ENCODE measurements at places on chromosomes 5 and 9. TPM values are rescaled to one million over a fixed set of nuclear protein-coding genes. Genes with fewer than 3 reads are reported as not detected.

DNA sequence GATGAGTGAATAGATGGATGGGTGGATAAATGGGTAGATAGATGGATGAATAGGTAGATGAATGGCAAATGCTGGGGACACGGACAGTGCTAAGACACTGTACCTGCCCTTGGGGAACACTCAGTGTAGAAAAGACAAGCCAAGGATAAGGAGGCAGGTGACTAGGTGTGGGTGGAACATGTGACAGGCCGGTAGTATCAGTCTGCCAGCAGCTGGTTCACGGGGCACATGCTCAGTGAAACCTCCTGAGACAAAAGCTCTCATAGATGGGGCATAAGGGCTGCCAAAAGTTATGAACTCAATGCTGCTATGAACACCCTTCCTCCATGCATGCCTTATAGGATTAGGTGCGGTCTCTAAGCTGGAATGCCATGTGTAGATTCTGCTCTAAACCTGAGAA lies 71.0 kb downstream of the C5orf15 start:
- no peak for DNase-seq

The TNFSF15 gene
- not detected for total RNA-seq

The WNT8A gene
- total RNA-seq = not detected

The KIAA0825 gene
- 6.6 TPM for total RNA-seq

- no peak for DNase-seq
Observed at GRCh38 chr5:39107350-39107749, 33.2 kb upstream of the RICTOR start.

DNA sequence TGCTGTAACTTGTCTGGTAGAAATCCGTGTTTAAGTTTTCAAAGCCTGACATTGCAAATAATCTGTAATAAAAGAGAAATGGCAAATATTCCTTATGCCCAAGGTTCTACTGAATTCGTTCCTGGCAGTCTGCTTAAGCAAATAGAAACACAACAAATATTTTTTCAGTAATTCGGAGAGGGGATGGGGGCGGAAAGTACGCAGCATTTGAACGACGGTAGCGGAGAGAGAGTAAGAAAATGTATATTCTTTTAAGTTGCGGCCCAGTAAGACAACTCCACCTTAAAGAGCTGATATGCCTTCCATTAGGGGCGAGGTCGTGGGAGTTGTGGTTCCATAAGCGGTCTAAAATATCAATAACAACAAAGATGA lies 569 bp downstream of the YIPF5 start:
- DNase-seq = no peak

The CCNO gene
- 10.5 TPM for total RNA-seq

- no peak for DNase-seq
Observed at GRCh38 chr5:145661737-145662485, 173.2 kb downstream of the PRELID2 start.

The SHISAL2B gene
- 0.99 TPM for total RNA-seq

The SLC6A19 gene
- total RNA-seq = 1.3 TPM

- DNase-seq = no peak
Observed at GRCh38 chr5:136064510-136064909, 35.7 kb downstream of the TGFBI start.

- DNase-seq = no peak
Observed at GRCh38 chr5:113242481-113243348, 192.1 kb downstream of the TSSK1B start.

GRCh38 chr5:66881480-66882161 lies 285.4 kb downstream of the MAST4 start:
- DNase-seq = peak; percentile 63

GRCh38 chr5:114054594-114054993 lies 307.3 kb upstream of the KCNN2 start:
- DNase-seq = no peak

The TRIM7 gene
- total RNA-seq = 11.5 TPM

- no peak for DNase-seq
Observed at GRCh38 chr5:154878642-154879335, 20.4 kb downstream of the CNOT8 start.

The CARTPT gene
- total RNA-seq = not detected

- no peak for DNase-seq
Observed at GRCh38 chr5:98016771-98017170, 756.7 kb upstream of the RGMB start.

DNA sequence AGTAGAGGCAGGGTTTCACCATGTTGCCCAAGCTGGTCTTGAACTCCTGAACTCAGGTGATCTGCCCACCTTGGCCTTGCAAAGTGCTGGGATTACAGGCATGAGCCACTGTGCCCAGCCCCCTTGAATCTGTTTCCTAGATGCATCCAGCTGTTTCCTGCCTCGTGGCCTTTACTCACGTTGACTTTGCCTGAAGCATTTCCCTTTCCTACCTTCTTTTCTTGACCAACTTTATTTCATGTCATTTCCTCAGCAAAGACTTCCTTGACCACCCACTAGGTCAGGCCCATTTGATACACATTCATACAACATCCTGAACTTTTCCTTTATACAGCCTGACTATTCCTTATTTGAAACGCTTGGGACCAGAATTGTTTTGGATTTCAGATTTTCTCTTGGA lies 51.0 kb downstream of the DOCK2 start:
- DNase-seq = no peak

GRCh38 chr5:20605732-20606525 lies 617.9 kb upstream of the CDH18 start:
- DNase-seq = no peak

The ADAMTSL1 gene
- 0.52 TPM for total RNA-seq

The CER1 gene
- 2.0 TPM for total RNA-seq

The PCDHGB4 gene
- 3.6 TPM for total RNA-seq

The NPM1 gene
- 310 TPM for total RNA-seq

- peak; percentile 24 for DNase-seq
Observed at GRCh38 chr5:177429248-177430040, 3.0 kb downstream of the GRK6 start.

GRCh38 chr5:145160679-145161078 lies 674.5 kb downstream of the PRELID2 start:
- DNase-seq = no peak

The DAB2IP gene
- 34.9 TPM for total RNA-seq

DNA sequence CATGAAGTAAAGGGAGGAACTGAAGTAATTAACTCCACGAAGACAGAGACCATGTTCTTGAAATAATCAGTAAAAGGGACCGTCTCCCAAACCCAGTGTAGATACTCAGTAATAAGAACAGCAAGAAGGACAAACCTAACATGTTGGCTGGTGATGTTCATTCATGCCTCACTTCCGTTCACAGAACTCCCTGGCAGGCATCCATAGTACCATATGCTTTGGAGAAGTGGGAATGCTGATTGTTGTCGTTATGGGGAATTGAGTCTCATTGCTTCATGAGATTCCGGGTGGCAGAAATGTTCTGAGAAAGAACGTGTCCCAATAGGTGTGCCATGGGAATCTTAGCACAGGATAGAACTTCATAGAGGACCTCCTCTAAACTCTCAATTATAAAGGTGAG lies 452.3 kb downstream of the ZSWIM6 start:
- no peak for DNase-seq

- no peak for DNase-seq
Observed at GRCh38 chr9:69180200-69180599, 6.1 kb downstream of the TJP2 start.

- peak; percentile 23 for DNase-seq
Observed at GRCh38 chr9:9790216-9790872, 822.5 kb downstream of the PTPRD start.

- DNase-seq = no peak
Observed at GRCh38 chr5:146395193-146395592, 51.9 kb upstream of the TCERG1 start.

DNA sequence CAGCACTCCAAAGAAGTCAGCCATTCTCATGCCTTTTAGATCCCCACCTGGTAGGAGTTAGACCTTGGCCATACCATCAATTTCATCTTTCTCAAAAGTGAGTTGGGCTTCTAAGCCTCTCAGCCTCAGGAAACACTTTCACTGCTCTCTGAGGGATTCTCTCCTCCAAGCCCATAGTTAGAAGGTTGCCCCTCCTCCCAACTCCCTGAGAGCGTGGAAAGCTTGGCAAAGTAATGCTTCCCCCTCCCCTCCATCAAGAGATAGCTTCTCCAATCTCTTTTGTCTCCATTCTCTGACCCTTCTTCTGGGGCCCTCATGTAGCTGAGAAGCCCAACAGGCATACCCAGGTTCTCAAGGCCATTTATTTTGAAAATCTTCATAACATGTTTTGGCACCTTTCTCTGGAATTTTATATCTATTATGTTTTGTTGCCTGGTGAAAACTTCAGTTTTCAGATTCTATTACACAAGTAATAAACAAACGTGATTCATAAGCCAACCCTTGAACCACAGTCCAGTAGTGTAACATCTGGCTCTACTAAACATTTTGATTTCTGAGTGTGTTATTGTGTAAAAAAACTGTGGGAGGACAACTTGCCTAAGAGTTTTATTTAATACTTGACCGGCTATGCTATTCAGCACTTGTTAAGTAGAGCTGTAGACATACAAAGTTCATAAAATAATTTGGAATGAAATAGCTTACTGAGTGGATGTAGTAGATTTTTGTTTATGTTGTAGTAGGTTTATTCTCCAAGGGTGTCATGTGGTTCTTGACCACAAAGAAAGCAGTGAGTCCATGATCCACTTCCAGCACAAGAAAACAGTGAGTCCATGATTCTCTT lies 17.1 kb downstream of the LVRN start:
- DNase-seq = no peak

The SGCD gene
- 0.66 TPM for total RNA-seq

The LCN1 gene
- total RNA-seq = not detected

DNA sequence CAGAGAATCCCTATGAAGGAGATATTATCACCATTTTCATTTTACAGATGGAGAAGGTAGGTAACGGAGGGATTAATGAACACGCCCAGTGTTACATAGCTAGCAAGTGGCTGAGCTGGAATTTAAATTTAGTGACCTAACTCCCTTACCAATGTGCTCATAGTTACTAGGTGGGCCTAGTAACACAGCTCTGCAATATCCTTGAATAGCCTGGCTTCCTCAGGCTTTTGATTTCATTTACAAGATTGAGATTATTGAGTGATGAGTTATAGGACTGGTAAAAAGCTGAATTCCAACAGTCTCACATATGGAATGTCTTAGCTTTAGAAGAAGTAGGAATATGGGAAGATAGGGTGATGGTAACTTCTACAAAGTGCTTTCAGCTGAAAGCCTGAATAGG lies 336.3 kb upstream of the KIF2A start:
- no peak for DNase-seq

GRCh38 chr5:33781286-33781685 lies 110.5 kb downstream of the ADAMTS12 start:
- DNase-seq = no peak

The SUSD1 gene
- total RNA-seq = 7.9 TPM

The UIMC1 gene
- 19.1 TPM for total RNA-seq

The HTR4 gene
- not detected for total RNA-seq

The LEAP2 gene
- 3.4 TPM for total RNA-seq

The ANKHD1 gene
- 114 TPM for total RNA-seq

- DNase-seq = no peak
Observed at GRCh38 chr5:164844348-164844747, 1338.9 kb downstream of the MAT2B start.

DNA sequence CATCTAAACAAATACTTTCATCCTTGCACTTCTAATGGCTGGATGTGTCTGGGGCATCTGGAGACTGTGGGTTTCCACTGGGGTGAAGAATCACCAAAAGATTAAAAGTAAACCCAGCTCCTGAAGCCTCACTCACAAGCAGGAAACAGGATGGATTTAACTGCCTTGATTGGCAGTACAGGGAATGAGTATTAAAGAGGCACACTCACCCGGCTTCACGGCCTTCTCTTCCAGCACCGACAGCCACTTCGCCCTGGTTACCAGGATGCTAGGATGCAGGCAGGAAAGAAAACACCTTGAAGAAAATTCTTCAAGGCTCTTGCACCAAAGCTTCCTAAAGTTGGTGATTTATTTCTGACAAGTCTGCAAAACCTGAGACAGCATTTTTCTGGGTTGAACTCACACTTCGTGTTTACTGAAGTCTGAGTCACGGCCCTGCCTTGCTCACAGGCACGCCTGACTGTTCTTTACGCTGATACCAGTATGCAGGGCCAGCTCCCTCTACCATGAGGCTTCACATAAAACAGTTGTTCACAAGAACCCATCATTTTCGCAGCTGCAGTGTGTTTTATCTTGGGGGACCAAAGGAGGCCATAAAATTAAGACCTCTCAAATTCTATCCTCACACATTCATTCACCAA lies 56.5 kb upstream of the ZNF354A start:
- DNase-seq = peak; percentile 31

DNA sequence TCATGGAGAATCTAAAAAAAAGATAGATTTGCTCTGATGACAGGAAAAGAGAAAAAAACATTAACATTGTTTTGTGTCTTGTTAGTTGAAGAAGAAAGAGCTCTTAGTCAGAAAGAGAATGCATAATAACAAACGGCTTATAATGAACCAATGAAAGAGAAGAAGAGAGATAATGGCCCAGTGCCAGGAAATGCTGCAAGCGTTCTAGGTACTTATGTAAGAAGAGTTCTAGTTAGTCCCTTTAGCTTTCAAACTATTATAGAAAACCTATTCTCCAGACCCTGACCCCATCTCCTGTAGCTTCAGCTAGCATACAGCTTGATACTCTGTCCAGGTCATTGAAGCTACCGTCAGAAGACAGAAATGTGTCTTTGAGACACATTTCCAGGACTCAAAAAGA lies 70.2 kb downstream of the FBXL17 start:
- DNase-seq = no peak

GRCh38 chr5:39714036-39714698 lies 289.4 kb upstream of the DAB2 start:
- peak; percentile 72 for DNase-seq

- DNase-seq = no peak
Observed at GRCh38 chr5:172336676-172337285, 53.2 kb upstream of the UBTD2 start.

DNA sequence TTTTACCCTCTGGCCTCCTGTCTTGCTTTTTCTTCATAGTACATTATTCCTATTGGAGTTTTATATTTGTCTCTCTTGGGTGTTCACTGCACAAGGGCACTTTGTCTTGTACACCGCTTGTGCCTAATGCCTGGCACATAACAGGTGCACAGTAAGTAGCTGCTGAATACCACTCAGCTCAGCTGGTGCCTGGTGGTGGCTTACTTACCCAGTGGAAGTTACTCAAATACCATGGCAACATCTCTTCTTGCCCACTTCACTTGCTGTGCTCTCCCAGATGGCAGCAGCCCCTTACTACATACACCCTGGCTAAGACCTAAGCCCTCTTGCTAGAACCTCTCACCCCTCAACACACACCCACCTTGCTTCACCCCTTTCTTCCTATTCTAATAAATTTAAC lies 11.3 kb upstream of the SKP1 start:
- no peak for DNase-seq

DNA sequence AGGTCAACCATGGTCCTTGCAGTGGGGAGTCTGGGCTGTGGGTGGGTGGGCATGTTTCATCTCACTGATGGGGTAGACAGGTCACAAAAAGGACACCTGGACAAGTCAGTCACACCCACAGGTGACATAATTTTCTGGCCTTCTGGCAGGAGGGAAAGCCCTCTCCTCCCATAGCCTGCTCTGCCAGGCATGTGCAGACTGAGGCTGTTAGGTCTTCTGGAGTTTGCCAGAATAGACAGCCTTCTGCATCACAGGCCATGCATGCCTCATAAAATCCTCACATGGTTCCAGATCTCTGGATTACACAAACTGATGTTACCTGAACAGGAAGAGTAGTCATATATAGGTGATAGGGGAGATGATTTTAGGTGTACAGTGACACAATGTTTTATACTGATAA lies 49.1 kb downstream of the ARHGAP26 start:
- no peak for DNase-seq

The IFNK gene
- total RNA-seq = not detected

- DNase-seq = no peak
Observed at GRCh38 chr9:104386425-104387069, 117.5 kb upstream of the OR13F1 start.
